Activated CD4-positive, alpha-beta T cell treated with anti-CD3 and anti-CD28 coated beads for 48 hours (primary cell): ENCODE measurements at places on chromosomes 5 and 9.

DNA sequence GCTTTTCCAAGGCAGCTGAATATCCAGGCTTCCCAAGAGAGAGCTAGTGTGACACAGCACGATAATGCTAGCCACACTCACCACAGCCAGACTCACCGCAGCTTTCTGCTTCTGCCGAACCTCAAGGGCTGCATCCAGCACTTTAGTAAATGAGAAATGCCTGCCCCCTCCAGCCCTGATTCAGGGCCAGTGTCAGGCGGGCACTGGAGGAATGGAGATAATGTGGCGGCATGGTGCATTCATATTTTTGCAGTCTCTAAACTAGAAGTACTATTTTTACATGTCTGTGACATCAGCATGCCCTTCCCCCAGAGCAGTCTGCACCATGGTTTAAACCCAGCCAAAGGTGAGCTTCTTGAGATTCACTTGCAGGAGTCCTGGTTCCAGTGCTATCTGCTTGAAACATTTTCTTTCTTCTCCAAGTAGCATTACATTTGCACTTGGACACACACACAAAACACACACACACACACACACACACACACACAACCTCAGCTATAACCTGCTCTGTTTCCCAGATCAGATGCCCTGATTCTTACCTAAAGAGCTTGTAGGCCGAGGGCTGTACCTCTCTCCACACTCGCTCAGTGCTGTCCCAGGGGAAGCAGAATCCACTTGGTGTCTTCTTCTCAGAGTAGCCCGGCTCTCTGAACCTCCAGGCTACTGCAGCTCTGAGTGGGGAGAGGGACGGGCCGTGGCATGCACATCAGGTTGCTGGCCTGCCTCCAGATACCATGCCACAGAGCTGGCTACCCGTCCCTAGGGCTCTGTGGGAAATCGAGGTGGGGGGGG is at the start of gene FGF1:
FGF1 (minus strand) TSS at position 673 of the 792 bp plus-strand sequence. CDS start 71,963 bp downstream, outside the sequence.
- no peak for DNase-seq

DNA sequence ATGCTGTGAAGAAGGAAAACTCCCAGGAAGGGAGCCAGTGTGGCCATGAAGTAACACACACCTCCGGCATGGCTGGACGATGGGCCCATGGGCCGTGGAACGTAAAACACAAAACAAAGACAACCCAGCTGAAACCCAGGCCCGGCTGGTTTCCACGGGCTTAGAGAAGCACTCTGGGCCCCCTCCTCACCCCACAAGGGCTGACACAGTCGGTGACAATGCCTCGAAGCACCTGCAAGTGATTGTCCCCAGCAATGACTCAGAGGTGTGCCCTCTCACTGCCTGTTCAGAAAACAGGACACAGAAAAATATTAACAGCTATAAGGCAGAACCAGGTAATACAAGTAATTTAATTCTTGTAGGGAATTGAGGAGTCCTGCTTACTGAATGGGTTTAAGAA is 135.3 kb downstream of the ROR2 start:
- DNase-seq = no peak

DNA sequence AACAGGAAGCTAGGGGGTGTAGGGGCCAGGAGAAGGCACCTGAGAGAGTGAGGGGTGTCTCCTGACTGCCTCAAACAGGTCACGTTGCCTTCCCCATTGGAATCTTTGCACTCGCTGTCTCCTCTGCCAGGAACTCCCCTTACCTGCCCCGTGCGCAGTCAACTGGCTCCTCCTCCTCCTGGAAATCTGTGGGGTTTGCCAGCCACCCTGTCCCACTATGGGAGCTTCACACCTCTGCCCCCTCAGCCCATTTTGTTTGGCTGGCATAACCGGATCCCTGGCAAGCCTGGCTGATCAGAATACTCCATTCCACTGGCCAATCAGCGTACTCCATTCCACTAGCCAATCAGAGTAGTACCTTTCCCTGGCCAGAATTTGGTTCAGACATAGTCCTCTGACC is 10.4 kb upstream of the SLC34A1 start:
- DNase-seq = no peak

GRCh38 chr5:25006734-25007133 is 362.0 kb upstream of the CDH10 start:
- no peak for DNase-seq
